Pancreas (tissue), 10 donors: ENCODE measurements at places on chromosomes 4 and X.

DNA sequence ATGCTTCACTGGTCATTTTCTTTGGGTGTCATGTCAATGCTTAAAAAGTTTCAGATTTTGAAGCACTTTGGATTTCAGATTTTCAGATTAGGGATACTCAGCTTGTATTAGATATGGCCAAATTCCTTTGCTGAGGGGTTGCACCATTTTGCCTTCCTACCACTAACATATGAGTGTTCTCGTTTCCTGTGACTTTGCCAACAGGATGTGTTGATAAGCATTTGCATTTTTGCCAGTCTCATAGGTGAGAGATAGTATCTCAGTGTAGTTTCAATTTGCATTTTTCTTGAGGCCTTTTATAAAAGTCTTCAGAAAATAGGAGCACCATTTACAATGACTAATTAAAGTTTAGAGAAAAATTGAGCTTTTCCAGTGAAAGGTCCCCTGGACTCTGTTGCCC lies 71.6 kb upstream of the CLCN4 start:
- no peak for DNase-seq

DNA sequence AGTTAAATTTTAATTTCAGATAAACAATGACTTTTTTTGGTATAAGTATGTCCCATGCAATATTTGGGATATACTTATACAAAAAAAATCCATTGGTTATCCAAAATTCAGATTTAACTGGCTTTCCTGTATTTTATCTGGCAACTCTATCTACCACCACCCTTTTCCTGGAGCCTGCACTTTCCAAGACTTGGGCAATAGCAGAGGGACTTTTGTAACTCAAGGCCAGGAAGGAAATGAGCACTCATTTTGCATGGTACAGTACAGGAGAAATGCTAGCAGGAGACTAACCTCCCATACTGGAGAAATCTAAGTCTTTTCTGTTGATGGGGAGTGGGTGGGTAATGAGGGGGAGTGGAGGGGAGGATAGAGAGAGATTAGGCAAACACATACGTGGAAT lies 37.7 kb upstream of the PLAC1 start:
- no peak for DNase-seq

DNA sequence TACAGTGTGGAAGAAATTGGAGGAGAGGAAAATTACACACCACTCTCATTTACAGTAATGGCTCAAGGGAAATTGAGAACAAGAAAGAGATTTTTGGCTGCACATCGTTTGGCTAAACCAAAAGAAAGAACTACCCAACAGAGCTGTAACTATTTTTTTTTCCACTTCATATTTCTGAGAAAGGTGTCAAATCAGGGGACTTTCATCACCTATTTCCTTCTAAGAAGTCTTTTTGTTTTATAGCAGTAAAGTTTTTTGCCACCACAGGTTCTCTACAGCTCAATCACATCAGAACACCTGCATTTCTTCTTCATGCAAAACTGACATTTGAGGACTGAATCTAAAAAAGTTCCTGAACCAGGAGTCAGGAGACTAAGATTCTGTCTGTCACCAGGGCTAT lies 57.5 kb upstream of the TNIP3 start:
- DNase-seq: no peak

DNA sequence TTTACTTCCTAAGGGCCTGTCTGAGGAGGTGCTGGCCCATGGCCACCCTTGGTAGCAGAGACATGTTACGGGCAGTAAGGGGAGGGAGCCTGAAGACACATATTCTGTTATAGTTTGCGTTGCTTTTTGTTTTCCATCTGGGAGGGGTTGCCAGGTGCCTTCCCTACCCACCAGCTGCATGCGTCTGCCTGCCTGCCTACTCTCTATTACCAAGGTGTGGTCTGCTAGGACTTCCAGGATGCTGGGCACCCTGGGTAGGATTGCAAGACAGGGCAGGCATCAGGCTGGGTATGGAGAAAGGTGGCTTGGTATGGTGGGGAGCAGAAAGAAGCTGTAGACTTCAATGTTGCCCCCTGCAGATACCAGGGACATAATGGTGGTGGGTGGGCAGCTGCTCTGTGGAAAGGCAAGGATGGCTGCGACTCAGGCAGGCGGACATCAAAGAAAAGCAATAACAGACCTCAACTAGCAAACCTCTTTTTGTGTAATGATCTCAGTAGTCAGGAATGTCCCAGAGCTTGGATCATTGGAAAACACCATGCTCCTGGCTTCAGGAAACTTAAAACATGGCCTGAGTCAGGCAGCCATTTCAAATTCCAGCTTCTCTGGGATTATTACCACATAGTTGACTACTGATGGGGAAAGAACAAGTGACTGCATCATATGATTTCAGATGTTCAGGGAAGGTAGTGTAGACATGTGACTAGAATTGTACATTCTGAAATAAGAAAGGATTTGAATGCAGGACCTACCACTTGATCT lies 67.8 kb downstream of the HOPX start:
- DNase-seq: no peak

GRCh38 chr4:8502836-8503585 lies 62.4 kb downstream of the TRMT44 start:
- DNase-seq: no peak

- DNase-seq: no peak
These were observed 112.9 kb downstream of the ARHGAP10 start for GRCh38 chr4:147844781-147845180.

- DNase-seq: no peak
These were observed 1066.9 kb upstream of the PCDH7 start for GRCh38 chr4:29653221-29653620.
